Dermis blood vessel endothelial cell (primary cell): ENCODE measurements at places on chromosomes 13 and 19. TPM values are rescaled to one million over a fixed set of nuclear protein-coding genes. Genes with fewer than 3 reads are reported as not detected.

Gene EVI5L
- total RNA-seq, result 12.6 and 16.5 TPM in 2 replicates

Gene CYP4F12
- not detected in 2 replicates for total RNA-seq

Gene MAP3K10
- 6.5 and 8.8 TPM in 2 replicates for total RNA-seq

Gene KLK14
- not detected in 2 replicates for total RNA-seq

Gene RHPN2
- 8.0 and 13.4 TPM in 2 replicates for total RNA-seq

Gene NLRP4
- total RNA-seq, result under 0.01 TPM in 1 of 2 replicates, not detected in the other

Gene ZNF709
- 3.5 and 5.8 TPM in 2 replicates for total RNA-seq

Gene LRP3
- total RNA-seq, result 6.6 and 12.0 TPM in 2 replicates

Gene PGLYRP1
- not detected in 2 replicates for total RNA-seq

Gene CEACAM8
- total RNA-seq, result not detected in 2 replicates

Gene ZNF135
- total RNA-seq, result 1.7 and 2.4 TPM in 2 replicates

Gene STARD13
- 27.1 and 27.7 TPM in 2 replicates for total RNA-seq

Gene AZU1
- total RNA-seq, result not detected in 2 replicates

Gene LAIR1
- not detected in 2 replicates for total RNA-seq

Gene CDX2
- total RNA-seq, result not detected in 2 replicates

Gene CCNA1
- total RNA-seq, result 0.17 and 1.5 TPM in 2 replicates

Gene C19orf81
- 0.28 TPM in 1 of 2 replicates, not detected in the other for total RNA-seq

Gene MIA
- total RNA-seq, result 0.68 TPM in 1 of 2 replicates, not detected in the other

Gene FAM124A
- 9.4 and 9.7 TPM in 2 replicates for total RNA-seq

Gene GRK1
- total RNA-seq, result not detected in 2 replicates

Gene ZNF541
- total RNA-seq, result 0.33 and 1.2 TPM in 2 replicates

Gene KLK1
- total RNA-seq, result not detected in 2 replicates

Gene MCEMP1
- total RNA-seq, result not detected in 2 replicates

Gene ZNF285
- 3.2 and 5.8 TPM in 2 replicates for total RNA-seq

Gene TUBB4A
- total RNA-seq, result not detected in 2 replicates

Gene IGFL2
- not detected in 2 replicates for total RNA-seq

Gene APOC4
- not detected in 2 replicates for total RNA-seq

Gene SYDE1
- 22.5 and 22.6 TPM in 2 replicates for total RNA-seq

Gene LSM4
- 88.5 and 185 TPM in 2 replicates for total RNA-seq

Gene TNFRSF19
- total RNA-seq, result 0.09 and 0.17 TPM in 2 replicates

Gene CLDN10
- 0.88 and 1.2 TPM in 2 replicates for total RNA-seq

Gene ZNF578
- 2.9 and 3.2 TPM in 2 replicates for total RNA-seq

Gene LMO7
- total RNA-seq, result 36.8 and 45.3 TPM in 2 replicates

Gene CD209
- total RNA-seq, result under 0.01 TPM in 1 of 2 replicates, not detected in the other

Gene TDRD12
- 0.14 and 0.17 TPM in 2 replicates for total RNA-seq

Gene FGF22
- not detected in 2 replicates for total RNA-seq

Gene PLPP2
- total RNA-seq, result 14.3 and 25.8 TPM in 2 replicates

Gene CERS1
- 1.0 and 1.3 TPM in 2 replicates for total RNA-seq

Gene MUC16
- under 0.01 TPM in 1 of 2 replicates, not detected in the other for total RNA-seq

Gene HSH2D
- total RNA-seq, result 0.05 TPM in 1 of 2 replicates, not detected in the other

Gene SCAF1
- 11.9 and 26.5 TPM in 2 replicates for total RNA-seq
